Endothelial cell (in vitro differentiated cells): ENCODE measurements at places on chromosomes 7 and 10.

DNA sequence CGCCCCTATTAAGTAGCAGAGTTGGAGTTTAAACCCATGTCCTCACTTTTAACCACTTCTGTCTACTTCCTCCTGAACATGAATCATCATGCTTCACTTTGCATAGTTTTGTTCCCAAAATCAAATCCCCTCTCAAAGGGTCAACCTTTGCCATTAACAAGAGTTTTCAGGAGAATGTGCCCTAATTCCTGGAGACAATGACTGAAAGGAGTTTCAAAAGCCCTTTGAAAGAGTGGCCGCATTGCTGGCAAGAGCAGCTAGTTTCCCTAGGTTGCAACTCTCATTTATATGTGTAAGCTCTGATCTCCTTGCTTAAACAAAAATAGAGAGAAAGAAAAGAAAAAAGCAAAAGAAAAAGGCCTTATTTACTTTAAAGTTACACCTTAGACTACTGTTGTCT is 9.2 kb downstream of the LGI1 start:
- H3K4me3 ChIP-seq: no peak overlapping the region
- no peaks in the 10 kb centered on the region for H3K36me3 ChIP-seq
- H3K27ac ChIP-seq: no peak overlapping the region
- H3K27me3 ChIP-seq: peaks cover 1% of the 10 kb centered on the region

GRCh38 chr10:117014835-117015234 is 9.8 kb upstream of the SHTN1 start:
- no peaks in the 10 kb centered on the region for H3K36me3 ChIP-seq
- no peaks in the 10 kb centered on the region for H3K4me1 ChIP-seq
- DNase-seq: no peak
- no peaks in the 10 kb centered on the region for H3K27me3 ChIP-seq
- no peak overlapping the region for H3K4me3 ChIP-seq

DNA sequence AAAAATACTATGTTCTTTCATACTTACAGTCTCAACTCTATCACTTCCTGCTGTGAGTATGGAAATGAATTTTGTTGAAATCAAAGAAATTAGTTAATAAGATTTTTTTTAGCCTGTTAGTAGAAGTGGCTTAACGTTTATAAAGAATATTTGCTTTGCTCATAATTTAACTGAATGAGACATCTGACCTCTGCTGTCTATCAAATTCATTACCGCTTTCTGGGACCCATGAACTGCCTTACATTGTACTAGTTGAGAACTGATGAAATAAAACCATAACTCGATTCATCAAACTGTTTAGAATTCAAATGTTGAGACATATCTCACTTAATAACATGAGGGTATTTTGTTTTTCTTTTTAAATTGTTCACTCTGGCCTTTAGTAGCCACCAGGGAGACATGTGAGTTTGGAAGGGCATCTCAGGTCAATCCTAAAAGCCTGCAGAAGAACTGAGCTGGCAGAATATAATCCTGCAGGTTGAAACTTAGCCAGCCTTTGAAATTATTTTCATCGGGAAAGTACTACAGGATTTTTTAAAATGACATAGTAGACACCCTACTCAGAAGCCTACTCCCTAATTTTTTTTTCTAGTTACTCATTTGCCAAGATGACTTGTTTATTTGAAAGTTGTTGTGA is 78.7 kb downstream of the KIAA1217 start:
- peaks cover 3% of the 10 kb centered on the region for H3K27me3 ChIP-seq
- DNase-seq: no peak
- peaks cover 15% of the 10 kb centered on the region for H3K4me1 ChIP-seq
- no peak overlapping the region for H3K27ac ChIP-seq
- no peak overlapping the region for H3K4me3 ChIP-seq

GRCh38 chr7:41107330-41107937 is 595.5 kb downstream of the INHBA start:
- no peak overlapping the region for H3K27ac ChIP-seq
- no peak overlapping the region for H3K4me3 ChIP-seq
- DNase-seq: no peak
- H3K4me1 ChIP-seq: no peaks in the 10 kb centered on the region

- H3K36me3 ChIP-seq: no peaks in the 10 kb centered on the region
- DNase-seq: no peak
- peak overlapping the region; percentile 88 for H3K4me3 ChIP-seq
- peaks cover 18% of the 10 kb centered on the region for H3K4me1 ChIP-seq
- peaks cover 4% of the 10 kb centered on the region for H3K27me3 ChIP-seq
- H3K27ac ChIP-seq: peak overlapping the region; percentile 75
Measured at GRCh38 chr10:92574548-92575261, 812 bp upstream of the IDE start.

- H3K4me1 ChIP-seq: no peaks in the 10 kb centered on the region
- H3K27ac ChIP-seq: no peak overlapping the region
- H3K4me3 ChIP-seq: no peak overlapping the region
- no peak for DNase-seq
- H3K36me3 ChIP-seq: no peaks in the 10 kb centered on the region
Measured at GRCh38 chr7:120185940-120186682, 86.9 kb upstream of the KCND2 start.

- no peaks in the 10 kb centered on the region for H3K36me3 ChIP-seq
- H3K27ac ChIP-seq: peak overlapping the region; percentile 61
- peaks cover 10% of the 10 kb centered on the region for H3K27me3 ChIP-seq
- peaks cover 22% of the 10 kb centered on the region for H3K4me1 ChIP-seq
- peak; percentile 56 for DNase-seq
Measured at GRCh38 chr10:31927884-31928548, 615 bp downstream of the ARHGAP12 start.

DNA sequence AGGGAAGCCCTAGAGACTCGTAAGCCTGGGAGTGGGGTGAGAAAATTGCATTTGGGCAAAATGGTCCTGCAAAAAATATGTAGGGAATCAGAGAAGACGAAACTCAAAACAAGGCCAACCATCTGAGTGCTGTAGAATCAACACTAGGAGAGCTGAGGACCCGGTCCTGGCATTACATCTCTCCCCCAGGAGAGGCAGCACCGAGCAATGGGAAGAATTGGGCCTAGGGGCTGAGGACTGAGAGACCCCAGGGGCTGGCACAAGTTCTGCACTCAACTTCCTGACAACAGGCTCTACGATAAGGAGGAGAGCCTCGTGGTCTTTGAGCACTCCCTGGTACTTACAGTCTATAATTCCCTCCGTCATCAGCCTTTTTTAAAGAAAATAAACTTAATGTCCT is 47.6 kb downstream of the BPGM start:
- no peaks in the 10 kb centered on the region for H3K36me3 ChIP-seq
- no peak overlapping the region for H3K4me3 ChIP-seq
- peak; percentile 35 for DNase-seq
- no peaks in the 10 kb centered on the region for H3K27me3 ChIP-seq
- H3K4me1 ChIP-seq: peaks cover 11% of the 10 kb centered on the region

GRCh38 chr7:98116656-98117461 is 10.2 kb downstream of the LMTK2 start:
- peak overlapping the region; percentile 70 for H3K27ac ChIP-seq
- peaks cover 5% of the 10 kb centered on the region for H3K36me3 ChIP-seq
- peak overlapping the region; percentile 48 for H3K4me3 ChIP-seq
- H3K4me1 ChIP-seq: peaks cover 53% of the 10 kb centered on the region
- no peak for DNase-seq
